ENCODE measurements at places on chromosomes 13 and 19. TPM values are rescaled to one million over a fixed set of nuclear protein-coding genes. Genes with fewer than 3 reads are reported as not detected.

- DNase-seq: no peak
Measured at GRCh38 chr13:98220271-98220791, 43.3 kb upstream of the RNF113B start.

DNA sequence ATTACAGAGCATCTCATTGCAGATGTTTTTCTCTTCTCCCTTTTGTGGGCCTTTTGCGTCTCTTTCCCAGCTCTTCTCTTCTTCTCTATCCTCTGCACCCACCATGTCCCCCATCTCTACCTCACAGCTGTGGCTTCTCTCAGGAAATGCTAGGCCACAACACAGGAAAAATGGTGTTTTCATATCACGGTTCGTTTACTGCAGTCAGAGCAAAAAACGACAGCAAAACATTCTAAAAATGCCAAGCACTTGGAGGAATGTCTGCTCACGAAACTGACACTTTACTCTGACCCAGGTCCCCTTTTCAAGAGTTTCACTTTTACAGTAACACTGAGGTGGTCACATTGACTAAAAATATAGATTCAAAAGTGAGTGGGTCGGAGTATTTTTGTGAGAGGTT lies 152.2 kb downstream of the DCT start:
- no peak for DNase-seq

DNA sequence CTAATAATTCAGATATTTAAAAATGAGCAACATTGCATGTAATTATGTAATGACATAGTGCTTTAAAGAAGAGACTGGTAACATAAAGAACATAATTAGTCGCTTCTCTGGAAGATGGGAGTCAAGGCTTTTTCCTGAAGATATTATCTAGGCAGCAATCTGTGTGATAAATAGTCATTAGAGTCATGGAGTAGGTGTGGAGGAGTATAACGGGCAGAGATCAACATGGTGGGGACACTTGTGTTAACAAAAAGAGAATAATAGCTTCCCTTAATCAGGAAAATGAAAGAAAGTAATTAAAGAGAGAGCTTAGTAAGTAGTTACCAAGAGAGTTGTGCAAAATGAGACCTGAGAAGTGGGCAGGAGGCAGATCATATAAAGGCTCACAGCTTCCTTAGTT lies 1417.1 kb upstream of the ATXN8OS start:
- DNase-seq: no peak

DNA sequence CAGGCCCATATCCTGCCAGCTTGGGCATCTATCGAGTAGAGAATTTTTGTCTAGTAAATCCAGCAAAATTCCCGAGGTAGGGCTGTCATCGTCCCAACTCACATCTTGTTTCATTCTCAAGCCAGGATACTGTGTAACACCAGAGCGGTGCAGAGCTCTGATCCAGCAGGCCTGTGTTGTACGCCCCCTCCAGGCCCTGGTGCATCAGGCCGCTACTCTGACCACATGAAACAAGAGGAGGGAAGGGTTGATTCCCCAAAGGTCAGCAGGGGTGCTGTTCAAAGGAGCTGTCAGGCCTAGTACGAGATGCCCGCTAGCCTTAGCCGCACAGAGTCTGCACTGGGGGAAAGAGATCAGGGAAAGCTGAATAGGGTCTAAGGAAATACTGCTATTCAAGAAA lies 276.0 kb downstream of the SLC7A1 start:
- no peak for DNase-seq

DNA sequence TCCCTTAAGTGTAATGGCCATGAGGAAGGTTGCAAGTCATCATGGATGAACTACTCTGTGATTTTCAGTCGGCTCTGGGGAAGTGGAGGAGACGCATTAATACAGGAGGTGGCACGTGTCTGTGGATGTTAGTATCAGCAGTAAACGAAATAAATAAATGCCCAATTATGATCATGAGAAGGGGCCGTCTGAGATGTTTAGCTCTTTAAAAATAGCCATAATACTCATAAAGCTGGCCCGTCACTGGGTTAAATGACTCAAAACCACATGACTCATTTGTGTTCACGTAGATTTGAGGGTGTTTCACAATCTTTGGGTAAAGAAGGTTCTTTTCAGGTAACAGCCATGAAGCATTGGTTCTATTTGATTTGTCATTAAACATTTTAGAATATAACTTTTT lies 620.6 kb downstream of the GPC6 start:
- DNase-seq: no peak

Gene SIGLECL1
- total RNA-seq: not detected

- no peak for DNase-seq
Measured at GRCh38 chr13:21567714-21568113, 36.3 kb downstream of the MICU2 start.

- DNase-seq: no peak
Measured at GRCh38 chr13:43731296-43731695, 55.5 kb downstream of the ENOX1 start.

- no peak for DNase-seq
Measured at GRCh38 chr13:49649244-49649962, 21.1 kb downstream of the ARL11 start.

Gene IGLON5
- 7.0 TPM for total RNA-seq

DNA sequence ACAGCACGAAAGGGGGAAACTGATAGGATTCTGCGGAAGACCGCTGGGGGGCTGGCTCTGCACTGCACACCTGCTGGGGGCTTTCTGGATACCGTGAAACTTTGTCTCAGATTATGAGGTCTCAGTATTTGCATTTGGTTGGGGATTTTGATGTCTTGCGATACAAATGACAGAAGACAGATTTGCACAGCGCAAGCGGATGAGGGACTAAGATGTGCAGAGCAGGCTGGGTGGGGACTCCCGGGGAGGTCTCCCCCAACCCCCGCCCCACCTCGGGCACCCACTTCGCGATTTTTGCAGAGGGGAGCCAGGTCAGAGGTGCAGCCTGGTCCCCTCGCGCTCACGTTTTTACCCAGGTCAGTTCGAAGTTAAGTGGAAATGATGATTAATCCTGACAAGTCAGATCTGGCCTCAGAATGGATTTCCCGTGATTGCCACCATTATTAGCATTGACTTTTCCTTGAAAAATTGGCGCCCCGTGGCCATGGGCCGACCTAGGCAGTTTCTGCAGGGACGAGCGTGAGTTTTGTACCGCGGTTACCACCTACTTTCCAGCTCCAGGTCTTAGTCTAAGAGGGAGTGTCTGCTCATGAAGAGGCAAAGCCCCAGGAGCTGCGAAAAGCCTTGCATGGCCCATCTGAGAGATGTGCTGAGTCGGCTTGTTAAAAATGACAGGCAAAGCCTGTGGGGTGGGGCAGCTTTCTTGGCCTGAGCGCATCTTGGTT lies 1.3 kb upstream of the GJB2 start:
- DNase-seq: no peak

DNA sequence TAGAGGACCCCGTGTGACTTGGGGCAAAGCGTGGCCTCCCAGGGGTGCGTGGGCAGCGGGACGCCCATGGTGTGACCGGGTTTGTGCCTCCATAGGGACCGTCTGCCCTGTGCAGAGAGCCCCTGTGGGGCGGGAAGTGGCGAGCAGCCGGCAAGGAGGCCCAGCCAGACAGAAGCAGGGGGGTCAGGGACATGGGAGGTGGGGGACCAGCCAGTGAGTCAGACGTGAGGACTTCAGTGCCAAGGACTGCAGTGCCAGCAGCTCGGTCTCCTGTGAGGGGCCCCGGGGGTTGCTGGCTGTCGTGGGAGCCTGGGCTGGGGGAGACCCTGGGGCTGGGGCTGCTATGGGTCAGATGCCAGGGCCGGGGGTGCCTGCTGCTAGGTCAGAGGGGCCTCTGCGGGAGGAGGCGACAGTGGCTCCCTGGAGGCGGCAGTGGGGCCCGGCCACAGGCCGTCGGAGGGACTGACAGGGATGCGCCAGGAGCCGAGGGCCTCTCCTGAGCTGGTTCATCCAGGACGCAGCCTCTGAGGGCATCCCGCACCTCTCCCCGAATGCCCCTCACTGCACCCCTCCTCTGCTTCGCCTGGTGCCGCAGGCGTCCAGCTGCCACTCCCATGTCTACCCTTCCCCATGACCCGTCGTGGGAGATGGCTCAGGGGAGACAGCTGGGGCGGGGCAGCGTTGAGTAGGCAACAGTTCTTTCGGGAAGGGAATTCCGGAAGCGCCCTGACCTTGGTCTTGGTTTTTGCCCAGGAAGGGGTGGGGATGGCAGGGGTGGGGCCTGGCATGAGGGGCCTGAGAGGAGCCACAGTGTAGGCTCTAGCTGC lies 80.0 kb downstream of the KDM4B start:
- no peak for DNase-seq

Gene KLK12
- not detected for total RNA-seq

Gene VSTM1
- not detected for total RNA-seq

- DNase-seq: peak; percentile 44
Measured at GRCh38 chr13:25901460-25902376, 150.1 kb downstream of the SHISA2 start.

DNA sequence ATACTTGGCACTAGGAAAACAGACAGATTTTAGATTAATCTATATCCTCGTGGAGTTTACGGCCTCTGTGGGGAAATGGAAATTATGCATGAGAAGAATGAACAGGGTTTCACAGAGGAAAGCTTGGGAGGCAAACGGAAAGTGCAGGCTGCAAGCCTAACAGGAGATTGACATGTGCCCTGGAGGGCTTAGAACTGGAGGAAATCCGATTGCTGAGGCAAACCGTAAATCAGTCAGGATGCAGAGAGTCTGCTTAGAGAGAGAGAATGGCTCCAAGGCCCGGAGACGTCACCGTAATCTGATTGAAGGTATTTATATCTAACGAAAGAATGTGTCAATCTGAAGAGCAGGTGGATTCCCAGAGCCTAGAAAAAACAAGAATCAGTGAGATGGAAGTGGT lies 143.2 kb downstream of the KATNAL1 start:
- no peak for DNase-seq

Gene PRTN3
- total RNA-seq: not detected

- peak; percentile 22 for DNase-seq
Measured at GRCh38 chr19:6718741-6719539, 1.5 kb downstream of the C3 start.

DNA sequence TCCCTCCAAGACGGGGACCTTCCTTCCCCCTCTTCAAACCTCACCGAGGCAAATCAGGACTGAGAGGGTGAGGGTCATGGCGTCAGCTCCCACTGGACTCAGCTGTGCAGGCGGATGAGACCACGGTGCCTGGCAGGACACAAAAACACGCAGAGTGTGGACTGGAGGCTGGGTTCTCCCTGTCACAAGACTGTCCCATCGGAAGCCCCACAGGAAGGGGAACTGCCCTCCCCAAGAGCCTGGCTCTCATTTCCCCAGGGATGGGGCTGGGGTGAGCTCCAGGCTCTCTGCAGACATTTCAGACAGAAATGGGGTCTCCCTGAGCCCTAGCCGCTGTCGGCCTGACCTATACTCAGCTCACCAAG lies at the start of gene LILRB5:
TSS of gene LILRB5 (minus strand) at position 158 of the 365 bp plus-strand sequence. CDS start at position 78, 80 bp downstream.
- no peak for DNase-seq

DNA sequence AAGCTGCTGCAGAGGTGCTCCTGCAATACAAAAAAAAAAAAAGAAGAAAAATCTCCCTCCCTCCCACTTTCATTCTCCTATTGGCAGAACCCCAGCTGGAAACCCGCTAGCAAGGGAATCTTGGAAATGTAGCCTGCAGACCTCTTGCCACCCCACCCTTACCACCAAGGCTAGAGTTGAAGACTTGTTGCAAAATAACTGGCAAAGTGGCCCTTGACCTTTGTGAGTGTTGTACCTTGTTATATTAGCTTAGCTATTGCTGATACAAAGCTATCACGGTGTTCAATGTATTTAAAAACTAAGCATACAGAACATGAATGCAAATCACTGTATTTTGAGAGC lies 57.5 kb upstream of the KCTD4 start:
- DNase-seq: no peak

DNA sequence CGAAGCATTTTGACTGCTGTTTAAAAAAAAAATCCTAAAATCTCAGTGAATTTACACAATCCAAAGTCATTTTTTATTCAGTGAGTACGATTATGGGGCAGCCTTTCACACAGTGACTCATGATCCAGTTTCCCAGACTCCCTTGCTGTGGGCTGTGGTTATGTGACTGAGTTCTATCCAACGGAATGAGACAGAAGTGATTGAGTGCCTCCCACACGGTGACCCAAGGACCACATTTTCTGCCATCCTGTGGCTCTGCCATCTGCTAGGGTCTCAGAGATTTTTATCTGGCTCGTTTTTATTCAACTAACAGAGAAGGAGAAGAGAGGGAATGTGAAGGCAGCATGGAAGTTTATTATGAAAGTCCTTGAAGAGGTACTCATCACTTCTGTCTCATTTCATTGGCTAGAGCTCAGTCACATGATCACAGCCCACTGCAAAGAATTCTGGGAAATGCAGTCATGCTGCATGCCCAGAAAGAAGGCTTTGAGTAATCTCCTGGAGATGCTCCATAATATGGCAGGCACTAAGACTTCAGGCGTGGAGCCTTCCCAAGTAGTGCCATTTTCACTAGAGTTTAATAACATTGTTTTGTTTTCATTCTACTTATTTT lies 999.4 kb downstream of the UQCRFS1 start:
- no peak for DNase-seq

All from activated T-helper 2 cell treated with anti-CD3 and anti-CD28 coated beads, Interferon-gamma antibody, Interleukin-2, Interleukin-4, amounts not matched to agents 10 μg/mL and 5 μg/mL and 100 μg/mL, durations not matched to agents 14 hours and 24 hours and 36 hours (primary cell).